Left lung (tissue), 14 donors: ENCODE measurements at places on chromosomes 5 and 9. TPM values are rescaled to one million over a fixed set of nuclear protein-coding genes. Genes with fewer than 3 reads are reported as not detected.

AMACR gene
- total RNA-seq, result 24.3 TPM

CYLC2 gene
- total RNA-seq, result not detected

LCN12 gene
- 4.5 TPM for total RNA-seq

ARSK gene
- 5.8 TPM for total RNA-seq

PCDHB15 gene
- total RNA-seq, result 2.8 TPM

TEK gene
- total RNA-seq, result 39.0 TPM

TRIP13 gene
- 4.5 TPM for total RNA-seq

DNA sequence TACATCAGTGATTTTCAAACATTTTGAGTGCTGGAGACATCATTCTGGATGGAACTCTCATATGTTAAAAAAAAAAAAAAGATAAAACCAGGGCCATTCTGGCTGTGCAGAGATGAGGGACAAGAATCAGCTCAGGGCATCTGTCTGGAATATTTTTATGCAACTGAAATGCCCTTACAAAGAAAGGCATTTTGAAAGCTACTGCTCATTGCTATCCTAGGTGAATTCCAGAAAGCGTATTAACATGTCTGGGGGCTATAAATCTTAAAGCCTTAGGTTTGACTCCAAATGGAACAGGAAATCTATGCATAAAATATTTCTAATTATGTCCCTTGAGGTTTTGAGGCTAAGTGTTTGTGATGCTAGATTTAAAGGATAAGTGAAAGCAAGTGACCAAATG is 14.9 kb upstream of the PCSK1 start:
- DNase-seq, result no peak

DNA sequence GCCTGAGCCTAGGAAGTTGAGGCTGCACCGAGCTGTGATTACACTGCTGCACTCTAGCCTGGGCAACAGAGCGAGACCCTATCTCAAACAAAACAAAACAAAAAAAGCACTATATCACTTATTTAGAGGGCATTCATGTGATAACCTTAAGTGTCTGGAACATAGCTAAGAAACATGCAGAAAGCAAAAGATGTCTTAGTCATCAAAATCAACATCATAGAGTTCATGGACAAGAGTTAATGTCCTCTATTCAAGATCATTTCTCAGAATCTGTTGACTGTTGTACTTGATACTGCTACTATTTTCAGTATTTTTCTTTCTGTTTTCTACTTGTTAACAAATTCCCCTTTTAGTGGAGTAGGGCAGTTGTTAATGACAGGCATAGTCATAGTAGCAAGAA is 25.4 kb downstream of the FSD1L start:
- no peak for DNase-seq

DNA sequence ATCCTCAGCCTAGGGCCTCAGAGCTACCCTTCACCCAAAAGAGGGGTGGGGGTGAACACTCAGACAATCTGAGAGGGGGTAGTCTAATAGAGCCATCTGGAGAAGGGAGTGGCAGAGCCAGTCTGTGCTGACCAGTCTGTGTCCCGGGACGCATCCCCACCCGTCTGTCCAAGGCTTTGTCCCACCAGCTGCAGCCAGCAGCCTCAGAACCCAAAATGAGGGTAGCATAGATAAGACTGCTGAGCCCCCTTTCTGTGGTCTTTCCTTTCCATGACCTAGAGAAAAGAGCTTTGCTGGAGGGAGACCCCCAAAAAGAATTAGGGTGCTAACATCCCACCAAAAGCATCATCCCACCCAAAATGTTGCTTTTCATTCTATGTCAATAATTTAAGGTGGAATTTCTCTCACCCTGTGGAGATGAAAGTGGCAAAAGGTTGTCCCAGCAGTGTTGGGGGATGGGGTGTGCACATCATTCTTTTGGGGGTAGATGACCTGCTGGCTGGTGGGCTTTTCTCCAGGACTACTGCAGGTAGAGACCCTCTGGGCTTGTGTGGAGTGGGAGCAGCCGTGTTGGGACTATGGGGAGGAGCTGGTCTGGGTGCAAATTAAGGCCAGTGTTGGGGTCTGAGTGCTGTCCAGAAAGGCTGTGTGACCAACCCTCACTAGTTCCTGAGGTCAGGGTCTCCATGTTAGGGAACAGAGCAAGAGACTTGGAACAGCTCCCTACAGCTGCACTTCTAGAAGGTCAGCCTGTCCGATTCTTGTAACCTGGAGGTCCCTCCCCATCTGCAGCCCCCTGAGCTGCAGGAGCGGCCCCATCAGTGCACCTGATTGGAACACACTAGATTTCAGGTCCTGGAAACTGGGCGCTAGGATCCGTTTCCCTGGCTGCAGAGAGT is 19.9 kb downstream of the URM1 start:
- no peak for DNase-seq

DNA sequence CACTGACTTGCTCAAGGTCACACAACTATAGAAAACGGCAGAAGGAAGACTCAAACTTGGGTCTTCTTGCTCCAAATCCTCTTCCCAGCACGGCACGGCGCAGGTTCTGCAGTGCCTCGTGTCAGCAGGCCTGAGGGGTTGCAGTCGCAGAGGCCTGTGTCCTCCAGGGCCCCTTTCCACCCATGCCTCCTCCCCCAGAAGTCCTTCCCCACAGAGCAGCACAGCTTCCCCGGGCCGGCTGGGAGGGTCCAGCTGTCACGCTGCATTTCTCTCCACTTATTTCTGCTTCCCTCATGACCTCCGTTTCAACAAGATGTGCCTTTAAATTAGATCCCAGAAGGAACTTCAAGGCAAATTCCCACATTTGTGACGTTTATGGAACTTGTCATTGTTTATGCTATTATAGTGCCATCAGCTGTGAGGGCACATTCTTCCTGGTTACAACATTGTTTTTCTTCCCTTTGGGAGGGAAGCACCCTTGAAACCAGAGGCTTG is 148.4 kb downstream of the C5orf15 start:
- DNase-seq, result peak; percentile 66

- no peak for DNase-seq
Measured at GRCh38 chr5:171314728-171315385, 5.8 kb downstream of the TLX3 start.

GRCh38 chr5:66322786-66323528 is 178.9 kb downstream of the SREK1 start:
- no peak for DNase-seq

DNA sequence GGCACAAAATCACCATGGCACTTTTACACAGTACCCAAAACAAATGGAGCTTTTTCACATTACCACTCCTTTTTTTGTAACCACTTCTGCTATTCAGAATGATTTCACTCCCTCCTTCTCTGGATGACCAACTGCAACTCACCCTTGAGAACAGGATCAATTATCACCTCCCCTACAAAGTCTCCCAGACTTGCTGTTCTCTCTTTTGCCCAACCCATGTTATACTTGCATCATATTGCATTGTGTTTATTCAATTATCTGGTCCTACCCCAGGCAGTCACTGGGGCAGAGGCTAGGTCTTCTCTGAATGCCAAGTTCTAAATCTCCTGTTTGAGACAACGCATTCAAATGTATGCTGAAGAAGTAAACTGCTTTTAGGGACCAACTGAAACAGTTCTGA is 96.0 kb downstream of the GPR21 start:
- no peak for DNase-seq

DNA sequence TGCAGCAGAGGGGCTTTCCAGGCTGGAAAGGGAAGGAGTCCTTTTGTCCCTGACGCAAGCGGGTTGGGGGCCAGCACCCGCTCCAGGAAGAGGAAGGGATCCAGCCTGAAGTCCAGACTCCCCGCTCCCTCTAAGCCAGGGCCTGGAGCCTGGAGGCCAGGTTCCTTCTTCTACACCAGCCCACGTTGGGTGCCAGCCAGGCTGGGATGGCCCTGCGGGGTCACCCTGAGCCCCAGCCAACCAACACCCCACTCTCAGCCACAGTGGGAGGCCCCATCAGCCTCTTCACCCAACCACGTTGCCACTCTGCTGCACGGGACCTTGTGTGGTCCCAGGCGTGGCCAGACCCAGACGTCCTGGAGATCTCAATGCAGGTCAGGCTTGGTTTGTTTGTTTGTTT is 970 bp upstream of the FUT7 start:
- no peak for DNase-seq

GRCh38 chr9:72124947-72125346 is 24.3 kb upstream of the GDA start:
- no peak for DNase-seq

DNA sequence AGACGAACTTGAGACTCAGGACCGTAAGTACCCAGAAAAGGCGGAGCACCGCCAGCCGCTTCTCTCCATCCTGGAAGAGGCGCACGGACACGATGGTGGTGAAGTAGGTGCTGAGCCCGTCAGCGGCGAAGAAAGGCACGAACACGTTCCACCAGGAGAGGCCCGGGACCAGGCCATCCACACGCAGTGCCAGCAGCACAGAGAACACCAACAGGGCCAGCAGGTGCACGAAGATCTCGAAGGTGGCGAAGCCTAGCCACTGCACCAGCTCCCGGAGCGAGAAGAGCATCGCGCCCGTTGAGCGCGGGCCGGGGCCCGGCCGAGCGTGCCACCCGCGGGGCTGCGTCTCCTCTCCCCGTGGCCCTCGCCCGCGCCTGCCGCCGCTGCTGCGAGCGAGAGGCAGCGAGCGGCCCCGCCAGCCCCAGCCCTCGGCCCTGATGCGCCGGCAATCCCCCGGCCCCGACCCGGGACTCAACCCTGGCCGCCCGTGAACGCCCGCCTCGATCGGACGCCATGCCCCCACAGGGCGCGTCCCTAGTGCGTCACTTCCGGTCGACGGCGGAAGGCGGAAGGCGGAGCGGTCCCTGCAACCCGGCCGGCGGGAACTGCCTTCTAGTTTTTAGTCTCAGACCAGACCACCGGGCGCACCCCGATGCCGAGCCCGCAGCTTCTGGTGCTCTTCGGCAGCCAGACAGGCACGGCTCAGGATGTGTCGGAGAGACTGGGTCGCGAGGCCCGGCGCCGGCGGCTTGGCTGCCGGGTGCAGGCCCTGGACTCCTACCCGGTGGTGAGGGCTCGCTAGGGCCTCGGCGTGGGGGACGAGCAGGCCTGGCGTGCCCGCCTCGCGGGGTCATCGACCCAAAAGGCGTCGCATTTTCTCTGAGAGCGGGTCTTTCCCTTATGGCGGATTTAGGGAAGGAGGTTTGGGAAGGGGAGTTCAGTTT is at the start of the genes NDOR1 and TMEM203:
Gene NDOR1 (plus strand): TSS at position 575 of the 944 bp plus-strand sequence. CDS start 78 bp downstream, at position 653.
Gene TMEM203 (minus strand): TSS at position 523 of the 944 bp plus-strand sequence. CDS start 234 bp downstream, at position 289.
- DNase-seq, result peak; percentile 94

DNA sequence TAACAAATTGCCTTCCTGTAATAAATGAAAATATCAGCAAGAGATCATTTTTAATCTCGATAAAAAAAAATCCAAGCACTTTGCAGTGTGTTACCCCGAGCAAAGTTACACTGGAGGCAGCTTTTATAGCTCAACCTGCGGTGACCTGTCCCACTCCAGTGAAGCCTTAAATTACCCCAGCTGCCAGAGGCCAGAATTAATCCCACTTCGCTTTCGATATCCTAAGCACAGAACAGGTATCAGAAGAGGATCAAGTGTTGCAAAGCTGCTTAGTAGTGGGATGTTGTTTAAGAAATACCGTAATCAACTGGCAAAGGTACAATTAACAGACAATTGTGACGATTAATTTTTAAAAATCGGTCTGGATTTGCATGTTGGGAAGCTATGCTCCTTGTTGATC is 314.0 kb downstream of the AGTPBP1 start:
- no peak for DNase-seq

- DNase-seq, result no peak
Measured at GRCh38 chr5:36724467-36725332, 118.3 kb downstream of the SLC1A3 start.

DNA sequence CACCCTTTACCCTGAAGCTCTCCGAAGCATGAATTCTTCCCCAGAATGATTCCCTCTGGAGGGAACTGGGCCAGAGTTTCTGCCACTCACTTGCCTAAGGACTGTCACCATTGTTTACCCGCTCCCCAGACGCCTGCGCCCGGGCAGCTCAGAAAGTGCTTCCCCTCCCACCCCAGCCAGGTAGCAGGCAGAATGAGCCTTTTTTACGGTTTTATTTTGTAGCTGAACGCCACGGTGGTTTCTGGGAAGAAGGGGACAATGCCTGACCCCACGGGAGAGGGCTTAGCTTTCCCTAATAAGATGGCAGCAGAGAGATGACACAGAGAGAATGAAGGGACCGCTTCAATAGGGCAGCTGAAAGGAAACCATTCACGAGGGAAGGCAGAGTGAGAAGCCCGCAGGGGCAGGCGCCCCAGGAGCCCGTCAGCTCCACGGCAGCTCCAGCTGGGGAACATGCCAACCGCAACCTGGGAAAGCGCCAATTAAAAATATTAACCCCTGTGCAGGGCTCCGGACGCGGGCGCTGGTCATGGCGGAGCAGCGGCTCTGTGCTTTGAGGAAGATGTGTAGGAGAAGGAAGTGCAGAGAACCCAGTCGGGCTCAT is 20.4 kb upstream of the NTNG2 start:
- peak; percentile 79 for DNase-seq

DNA sequence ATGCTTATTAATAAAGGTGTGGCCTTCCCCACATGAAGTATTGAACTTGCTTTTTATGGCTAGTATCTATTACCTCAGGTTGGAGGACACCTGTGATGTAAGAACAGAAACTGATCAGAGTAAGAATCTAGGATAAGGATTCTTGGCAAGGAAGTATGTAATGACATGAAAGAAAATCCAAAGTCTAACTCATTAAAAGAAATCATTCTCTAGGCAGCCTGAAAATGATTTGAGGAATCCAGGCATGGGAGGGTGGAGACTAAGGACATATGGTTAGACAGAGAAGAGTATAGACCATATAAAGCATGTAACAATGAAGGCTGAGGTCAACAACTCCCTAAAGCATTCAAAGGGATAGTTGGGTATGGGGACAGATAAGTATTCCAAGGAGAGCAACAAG is 32.9 kb downstream of the PFDN1 start:
- DNase-seq, result no peak

DNA sequence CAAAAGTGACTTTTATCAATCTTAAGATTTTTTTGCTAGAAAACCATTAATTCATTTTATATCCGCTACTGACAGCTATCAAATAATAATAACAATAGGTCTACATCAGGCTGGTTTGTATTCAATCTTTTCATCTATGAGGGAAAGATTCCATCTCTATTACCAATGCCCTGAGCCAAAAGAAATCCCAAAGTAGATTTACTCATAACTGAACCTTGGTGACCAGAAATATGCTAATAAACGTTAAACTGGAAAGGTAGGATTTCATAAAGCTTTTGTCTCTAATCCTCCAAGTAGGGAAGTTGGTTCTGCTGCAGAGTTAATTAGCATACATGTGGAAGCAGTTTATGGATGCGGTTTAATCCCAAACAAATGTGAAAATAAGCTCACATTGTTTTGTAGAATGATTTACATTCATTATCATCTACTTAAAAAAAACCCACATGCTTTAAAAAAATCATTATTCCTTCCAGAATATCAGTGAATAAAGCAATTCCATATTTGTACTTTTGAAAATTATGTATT is 715.5 kb downstream of the CETN3 start:
- no peak for DNase-seq
